CD4-positive, alpha-beta T cell treated with Interleukin-6 at 100 ng/mL for 8 hours (primary cell): ENCODE measurements at places on chromosomes 11 and 22.

- DNase-seq: no peak
Measured at GRCh38 chr11:67283481-67283963, 5.6 kb upstream of the ANKRD13D start.

- DNase-seq: no peak
Measured at GRCh38 chr11:86917589-86917988, 37.6 kb downstream of the FZD4 start.

GRCh38 chr22:47089796-47090460 lies 327.5 kb downstream of the TBC1D22A start:
- no peak for DNase-seq

DNA sequence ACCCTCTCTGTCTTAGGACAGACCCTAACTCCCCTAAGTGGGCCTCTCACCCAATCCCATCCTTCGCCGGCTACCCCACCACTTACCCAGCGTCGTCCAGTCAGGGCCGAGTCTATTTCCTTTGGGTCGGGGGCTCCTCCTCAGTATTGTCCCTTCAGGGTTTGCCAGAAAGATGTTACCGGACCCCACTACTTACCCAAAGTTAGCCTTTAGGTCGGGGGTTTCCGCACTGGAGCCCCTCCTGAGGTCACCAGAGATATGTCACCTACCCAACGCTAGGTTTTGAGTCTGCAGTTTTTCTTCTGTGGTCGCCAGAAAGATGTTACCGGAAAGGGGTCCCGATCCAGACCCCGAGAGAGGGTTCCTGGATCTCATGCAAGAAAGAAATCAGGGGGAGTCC lies 17.9 kb upstream of the B4GALNT4 start:
- no peak for DNase-seq

- no peak for DNase-seq
Measured at GRCh38 chr11:95465887-95466286, 234.9 kb upstream of the SESN3 start.

GRCh38 chr22:38788021-38788816 lies 5.7 kb downstream of the DNAL4 start:
- no peak for DNase-seq

DNA sequence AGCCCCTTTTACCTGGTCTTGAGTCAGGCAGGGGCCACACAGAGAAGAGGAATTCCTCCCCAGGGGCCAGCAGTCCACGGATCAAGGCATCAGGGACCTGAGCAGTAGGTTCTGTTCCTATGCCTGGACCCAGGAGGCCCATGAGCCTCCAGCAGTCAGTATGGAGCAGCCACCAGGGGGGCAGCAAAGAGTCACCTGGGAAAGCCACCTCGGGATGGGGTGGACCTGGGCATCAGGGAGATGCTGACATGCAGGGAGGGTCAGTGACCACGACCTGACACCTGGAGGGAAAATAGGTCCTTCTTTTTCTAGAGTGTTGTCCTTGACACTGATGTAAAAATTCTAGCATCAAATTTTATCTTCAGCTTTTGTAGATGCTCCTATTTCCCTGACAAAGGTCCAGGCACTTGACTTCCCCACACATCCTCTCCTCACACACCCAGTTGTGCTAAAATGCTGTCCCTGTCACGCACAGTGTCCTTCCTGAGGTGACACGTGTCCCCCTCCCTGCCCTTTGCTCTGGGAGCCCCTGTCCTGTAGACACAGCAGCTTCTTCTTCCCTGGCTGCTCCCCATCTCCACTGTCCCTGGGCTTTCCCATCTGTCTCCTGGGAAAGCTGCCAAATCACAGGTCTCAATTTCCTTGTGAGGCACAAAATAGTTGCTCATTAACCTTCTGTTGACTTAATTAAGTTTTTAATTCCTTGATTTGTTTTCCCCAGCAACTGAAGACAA lies 70.0 kb upstream of the IGLL5 start:
- DNase-seq: no peak

DNA sequence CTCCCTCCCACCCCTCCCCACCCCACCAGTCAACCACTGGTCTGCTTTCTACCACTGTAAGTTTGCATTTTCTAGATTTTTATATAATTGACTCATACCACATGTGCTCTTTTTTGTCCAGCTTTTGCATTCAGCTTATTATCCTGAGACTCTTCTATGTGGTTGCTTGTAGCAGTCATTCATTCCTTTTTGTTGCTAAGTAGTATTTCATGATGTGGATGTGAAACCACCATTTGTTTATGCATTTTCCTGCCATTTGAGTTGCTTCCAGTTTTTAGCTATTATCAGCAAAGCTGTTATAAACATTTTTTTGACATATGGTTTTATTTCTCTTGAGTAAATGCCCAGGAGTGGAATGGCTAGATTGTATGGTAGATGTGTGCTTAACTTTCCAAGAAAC lies 77.0 kb upstream of the FGF3 start:
- DNase-seq: no peak

DNA sequence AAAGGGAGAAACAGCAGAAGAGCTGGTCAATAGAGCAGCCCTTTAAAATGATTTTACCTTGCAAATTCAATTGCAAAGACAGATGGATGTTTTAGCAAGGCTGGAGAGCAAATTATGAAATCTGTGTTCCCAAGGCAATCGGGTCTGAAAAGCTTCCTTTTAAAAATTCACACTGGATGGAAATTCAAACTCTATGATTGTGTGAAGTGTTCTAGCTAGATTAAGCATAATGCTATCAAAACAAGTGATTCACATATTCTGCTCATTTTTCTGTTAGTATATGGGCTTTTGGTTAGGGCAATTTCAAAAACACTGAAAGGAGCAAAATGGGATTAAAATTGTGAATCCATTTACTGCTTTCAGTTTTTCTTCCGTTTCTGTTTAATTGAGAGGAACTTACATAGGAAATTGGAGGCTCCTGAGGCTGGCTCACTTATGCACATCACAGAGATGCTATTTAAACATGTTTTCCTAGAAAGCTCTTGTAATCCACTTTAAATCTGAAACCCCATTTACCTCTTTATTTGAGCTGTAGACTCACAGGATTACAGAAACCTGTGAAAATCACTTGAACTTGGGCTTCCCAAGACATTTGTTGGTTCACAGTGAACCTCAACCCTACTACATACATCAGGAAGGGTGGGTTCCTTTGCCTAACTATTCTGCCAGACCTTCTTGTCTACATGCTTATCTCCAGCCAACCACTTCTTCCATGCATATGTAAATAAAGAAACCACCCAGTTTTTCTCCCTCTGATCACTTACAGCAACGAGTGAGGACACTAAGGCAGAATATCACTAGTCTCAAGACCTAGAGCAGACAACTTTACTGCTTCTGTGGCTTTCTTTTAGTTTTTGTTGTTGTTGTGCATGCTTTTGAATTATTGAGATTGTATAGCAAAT lies 201.9 kb upstream of the PITPNB start:
- DNase-seq: no peak

DNA sequence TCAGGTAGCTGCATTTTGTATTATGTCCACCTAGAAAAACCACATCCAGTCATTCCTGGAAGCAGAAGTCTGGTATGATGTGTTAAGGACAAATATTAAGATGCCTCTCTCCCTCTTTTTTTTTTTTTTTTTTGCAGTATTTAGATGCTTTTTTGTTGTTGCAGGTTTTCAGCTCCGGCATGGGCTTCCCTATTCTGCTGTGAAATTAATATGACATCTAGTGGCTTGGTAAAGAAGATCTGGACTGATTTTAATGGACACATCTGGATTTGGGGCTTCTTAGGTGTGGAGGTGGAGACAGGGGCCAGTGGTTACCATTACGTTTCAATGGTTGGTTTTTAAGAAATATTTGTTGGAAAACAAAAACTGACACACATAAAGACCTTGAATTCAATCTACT lies 47.5 kb upstream of the RASSF10 start:
- no peak for DNase-seq

- DNase-seq: no peak
Measured at GRCh38 chr11:19173004-19173689, 28.6 kb downstream of the CSRP3 start.
